NCI-H2081 (cell line): ENCODE measurements at places on chromosomes 13 and 19.

GRCh38 chr19:30854661-30855060, 482.5 kb downstream of the ZNF536 start:
- no peak for DNase-seq

GRCh38 chr19:46303691-46304397, 7.0 kb downstream of the HIF3A start:
- DNase-seq: no peak

DNA sequence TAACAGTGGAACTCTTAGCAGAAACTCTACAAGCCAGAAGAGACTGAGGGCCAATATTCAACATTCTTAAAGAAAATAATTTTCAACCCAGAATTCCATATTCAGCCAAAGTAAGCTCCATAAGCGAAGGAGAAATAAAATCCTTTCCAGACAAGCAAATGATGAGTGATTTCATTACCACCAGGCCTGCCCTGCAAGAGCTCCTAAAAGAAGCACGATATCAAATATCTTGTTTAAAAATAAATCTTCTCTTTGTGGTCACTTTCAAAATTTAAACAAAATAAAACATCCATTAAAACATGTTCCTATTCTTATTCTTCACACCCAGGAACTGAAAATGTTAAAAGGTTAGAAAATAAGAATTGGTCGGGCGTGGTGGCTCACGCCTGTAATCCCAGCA, 13.7 kb downstream of the MICU2 start:
- no peak for DNase-seq

- no peak for DNase-seq
These were observed 6.2 kb downstream of the PLIN5 start for GRCh38 chr19:4528843-4529242.

- DNase-seq: no peak
These were observed 34.9 kb upstream of the ZNF83 start for GRCh38 chr19:52673014-52673413.

- DNase-seq: no peak
These were observed 60.9 kb downstream of the GGACT start for GRCh38 chr13:100527644-100528043.

DNA sequence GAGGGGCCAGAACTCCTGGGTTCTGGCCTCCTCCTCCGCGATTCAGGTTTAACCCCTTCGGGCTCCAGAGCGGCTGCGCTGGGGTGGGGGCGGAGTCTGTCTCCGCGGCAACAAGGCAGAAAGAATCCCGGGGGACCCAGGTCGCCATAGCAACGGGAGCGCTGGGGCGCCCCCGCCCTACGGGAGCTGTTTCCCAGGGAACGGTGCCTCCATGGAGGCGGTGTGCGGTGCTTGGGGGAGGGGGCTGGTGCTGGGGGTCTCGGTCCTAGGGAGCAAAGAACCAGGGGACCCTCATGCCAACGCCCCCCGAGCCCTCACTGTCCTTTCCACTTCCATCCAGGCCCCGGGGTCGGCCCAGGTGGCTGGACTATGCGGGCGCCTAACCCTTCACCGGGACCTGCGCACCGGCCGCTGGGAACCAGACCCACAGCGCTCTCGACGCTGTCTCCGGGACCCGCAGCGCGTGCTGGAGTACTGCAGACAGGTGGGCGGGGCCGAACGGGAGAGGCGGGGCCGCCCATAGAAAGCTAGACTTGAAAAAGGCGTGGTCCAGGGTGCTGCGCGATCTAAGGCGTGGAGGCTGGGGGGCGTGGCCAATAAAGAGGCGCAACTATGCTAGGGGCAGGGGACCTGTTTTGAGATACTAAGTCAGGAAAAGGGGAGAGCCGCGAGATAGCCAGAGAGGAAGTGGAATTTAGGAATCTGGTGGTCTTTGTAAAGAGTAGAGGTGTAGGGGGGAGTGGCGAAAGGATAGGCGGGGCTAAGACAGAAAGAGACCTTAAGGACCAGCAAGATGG, 1.2 kb downstream of the APLP1 start:
- DNase-seq: peak; percentile 87

GRCh38 chr19:42254089-42254849, 659 bp downstream of the ERF start:
- peak; percentile 55 for DNase-seq

GRCh38 chr13:40812724-40813445, 23.5 kb downstream of the SLC25A15 start:
- no peak for DNase-seq

DNA sequence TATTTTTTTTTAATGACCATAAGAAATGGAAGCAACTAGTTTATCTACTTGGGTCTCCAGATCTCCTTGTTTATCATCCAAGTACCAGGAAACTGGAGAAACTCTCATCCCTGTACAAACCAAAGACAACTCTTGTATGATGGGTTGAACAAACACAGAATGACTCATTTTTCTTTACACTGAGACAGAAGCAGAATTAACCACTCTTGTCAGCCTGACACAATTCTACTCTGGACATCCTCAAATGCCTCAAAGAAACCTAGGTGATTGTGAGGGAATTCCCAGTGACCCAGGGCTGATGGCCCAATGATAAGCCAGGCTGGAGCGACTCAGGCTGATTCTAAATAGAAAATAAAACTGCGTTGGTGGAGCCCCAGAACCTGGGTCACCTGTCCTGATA, 151.5 kb downstream of the ZNF737 start:
- DNase-seq: no peak

GRCh38 chr13:46736541-46737310, 60.2 kb downstream of the ESD start:
- DNase-seq: no peak

DNA sequence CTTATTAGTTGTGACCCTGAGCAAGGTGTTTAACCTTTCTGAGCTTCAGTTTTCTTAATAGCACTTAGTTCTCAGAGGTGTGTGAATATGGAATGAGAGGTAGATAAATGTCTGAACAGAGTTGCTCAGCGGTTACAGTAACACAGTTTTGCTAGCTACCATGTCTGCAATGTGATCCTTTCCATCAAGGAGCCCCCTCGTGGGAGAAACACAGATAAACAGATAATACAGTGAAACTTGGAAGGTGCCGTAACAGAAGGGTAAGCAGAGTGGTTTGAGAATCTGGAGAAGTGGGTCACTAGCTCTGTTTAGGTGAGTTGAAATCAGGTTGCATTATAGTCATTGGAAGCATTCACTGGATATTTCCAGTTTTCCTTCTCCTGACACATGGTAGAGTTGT, 38.9 kb downstream of the IRS2 start:
- no peak for DNase-seq
